ENCODE measurements at places on chromosomes 7 and 10.

- DNase-seq = no peak
These were observed 48.4 kb upstream of the CYTH3 start for GRCh38 chr7:6320791-6321190.

GRCh38 chr7:142443216-142444010, 185.6 kb upstream of the PRSS58 start:
- no peak for DNase-seq

DNA sequence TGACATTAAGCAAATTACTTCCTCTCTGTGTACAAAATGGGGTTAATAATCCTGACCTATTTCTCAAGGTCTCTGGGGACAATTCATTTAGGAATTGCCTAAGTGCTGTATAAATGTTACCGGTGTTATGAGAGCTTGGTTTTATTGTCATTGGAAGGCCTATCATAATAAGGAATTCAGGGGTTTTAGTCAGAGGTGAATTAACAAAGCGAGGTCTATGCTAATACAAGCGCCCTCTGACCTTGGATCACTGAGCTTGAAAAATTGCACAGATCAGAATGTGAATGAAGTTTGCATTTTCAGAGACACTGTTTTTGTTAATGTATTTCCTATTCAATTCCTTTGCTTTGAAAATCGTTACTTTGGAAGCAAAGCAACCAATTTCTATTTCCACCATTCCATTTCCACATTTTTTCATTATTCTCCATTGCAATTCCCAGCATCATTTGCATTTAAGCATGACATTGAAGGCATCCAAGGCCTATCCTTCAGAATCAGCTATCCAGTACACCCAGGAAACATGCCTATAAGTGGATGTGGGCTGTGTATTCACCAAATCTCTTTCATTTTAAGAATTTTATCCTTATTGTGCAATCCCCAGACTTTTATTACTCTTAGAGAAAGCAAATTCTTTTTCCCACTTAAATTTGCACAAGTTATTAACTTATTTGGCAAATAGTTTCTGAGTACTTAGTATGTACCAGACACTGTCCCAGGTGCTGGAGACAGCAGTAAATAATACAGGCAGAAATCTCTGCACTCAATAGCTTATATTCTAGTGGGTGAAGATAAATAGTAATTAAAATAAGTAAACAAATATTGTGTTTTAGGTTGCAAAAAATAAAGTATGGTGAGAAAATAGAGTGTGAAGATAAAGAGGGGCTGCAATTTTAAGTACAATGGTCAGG, 133.1 kb downstream of the NRCAM start:
- DNase-seq = no peak

DNA sequence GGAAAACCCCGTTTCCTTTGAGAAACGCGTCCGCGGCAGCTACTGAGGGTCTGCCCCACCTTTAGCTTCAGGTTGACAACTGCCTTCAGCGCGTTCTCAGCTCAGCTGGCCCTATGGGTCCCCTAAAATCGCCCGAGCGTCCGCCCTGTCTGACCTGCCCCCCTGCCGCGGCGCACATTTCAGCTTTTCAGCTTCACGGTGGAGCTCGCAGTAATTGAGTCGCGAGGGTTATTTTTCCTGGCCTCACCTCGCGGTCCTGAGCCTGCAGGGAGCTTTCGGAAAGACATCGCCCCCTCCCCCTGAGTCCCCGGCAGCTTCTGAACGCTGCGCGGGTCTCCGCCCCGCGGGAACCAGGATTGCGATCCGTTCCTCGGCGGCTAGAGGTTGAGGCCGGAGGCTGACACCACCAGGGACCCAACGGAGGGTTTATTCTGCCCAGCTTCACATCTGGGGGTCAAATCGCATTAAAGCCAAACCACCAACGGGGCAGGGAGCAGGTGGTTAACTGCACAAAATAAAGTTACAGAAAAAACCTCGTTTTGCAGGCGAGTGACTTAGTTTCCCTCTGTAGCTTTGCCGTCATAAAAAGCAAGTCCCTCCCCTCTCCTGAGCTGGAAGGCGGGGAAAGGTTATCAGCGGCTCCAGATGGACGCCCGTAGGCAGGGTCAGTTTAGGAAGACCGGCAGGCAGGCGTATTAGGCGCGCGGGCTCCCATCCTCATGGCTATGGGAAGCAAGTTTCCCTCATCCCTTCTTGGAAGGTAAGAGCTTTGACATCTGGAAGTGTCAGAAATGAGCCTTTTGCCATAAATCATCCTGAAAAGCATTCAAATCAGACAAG, 11.0 kb downstream of the TWIST1 start:
- no peak for DNase-seq

- DNase-seq = peak; percentile 27
These were observed 486 bp downstream of the HIPK2 start for GRCh38 chr7:139777133-139777891.

GRCh38 chr7:46554688-46555422, 633.8 kb upstream of the IGFBP3 start:
- DNase-seq = no peak

- no peak for DNase-seq
These were observed 83.1 kb downstream of the GRK5 start for GRCh38 chr10:119290301-119291048.
